AG04450 (cell line): ENCODE measurements at places on chromosomes 3 and 15. TPM values are rescaled to one million over a fixed set of nuclear protein-coding genes. Genes with fewer than 3 reads are reported as not detected.
A peak's percentile ranks its signal among the peaks of the same experiment; 100 is the strongest.

DNA sequence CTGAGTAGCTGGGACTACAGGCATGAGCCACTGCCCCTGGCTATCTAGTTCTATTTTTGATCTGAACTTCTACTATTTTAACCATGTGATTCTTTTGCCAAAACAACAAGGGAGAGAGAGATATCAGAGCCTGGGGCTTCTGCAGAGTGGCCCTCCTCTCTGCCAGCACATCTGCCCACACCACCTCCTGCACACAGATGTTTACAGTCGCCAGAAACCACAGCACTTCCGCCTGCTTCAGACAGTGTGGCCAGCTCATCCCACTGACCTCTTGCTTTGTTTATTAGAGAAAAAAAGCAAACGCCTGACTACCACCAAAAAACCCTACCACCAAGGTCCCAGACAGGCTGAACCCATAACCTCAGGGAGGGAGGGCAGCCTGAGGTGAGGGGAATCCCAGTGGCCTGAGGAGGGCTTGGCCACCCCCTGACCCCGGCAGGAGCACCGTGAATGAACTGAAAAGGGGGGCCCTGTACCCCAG is 85.9 kb upstream of the ABHD2 start:
- peak; percentile 66 for DNase-seq

DNA sequence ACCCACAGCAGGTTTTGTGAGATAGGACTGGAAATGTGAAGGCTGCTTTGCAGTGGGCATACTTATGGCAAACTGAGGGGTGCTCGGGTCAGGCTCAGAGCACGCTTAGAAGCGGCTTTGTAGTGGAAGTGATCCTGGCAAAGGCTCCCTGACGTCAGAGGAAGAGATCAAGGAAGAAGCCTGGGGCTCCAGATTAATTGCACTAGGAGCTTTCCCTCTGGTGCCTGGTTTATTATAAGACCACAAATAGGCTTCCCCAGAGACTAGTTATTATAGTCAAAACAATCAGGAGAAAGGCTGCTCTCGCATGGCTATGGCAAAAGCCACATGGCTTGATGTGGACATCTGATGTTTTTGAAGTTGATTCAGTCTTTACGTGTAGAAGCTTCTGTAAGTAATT is 515.1 kb downstream of the GABRG3 start:
- no peak for DNase-seq

DNA sequence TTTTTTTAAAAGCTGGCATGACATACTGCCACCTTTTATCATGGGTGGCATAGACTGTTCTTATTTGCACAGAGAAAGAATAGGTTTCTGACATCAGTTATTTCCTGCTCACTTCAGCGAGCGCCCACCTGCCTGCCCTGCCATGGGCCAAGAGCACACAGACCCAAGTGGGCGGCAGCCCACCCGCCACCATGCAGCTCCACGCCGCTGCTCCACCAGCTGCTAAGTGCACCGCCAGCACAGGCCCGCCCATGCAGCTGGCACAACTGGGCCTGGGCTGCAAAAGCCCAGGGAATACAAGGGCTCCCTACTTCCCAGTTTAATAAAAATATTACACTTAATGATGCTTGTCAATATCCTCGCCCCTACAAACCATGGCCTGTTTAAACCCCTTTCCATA is 15.4 kb downstream of the ZNF148 start:
- DNase-seq, result no peak

DNA sequence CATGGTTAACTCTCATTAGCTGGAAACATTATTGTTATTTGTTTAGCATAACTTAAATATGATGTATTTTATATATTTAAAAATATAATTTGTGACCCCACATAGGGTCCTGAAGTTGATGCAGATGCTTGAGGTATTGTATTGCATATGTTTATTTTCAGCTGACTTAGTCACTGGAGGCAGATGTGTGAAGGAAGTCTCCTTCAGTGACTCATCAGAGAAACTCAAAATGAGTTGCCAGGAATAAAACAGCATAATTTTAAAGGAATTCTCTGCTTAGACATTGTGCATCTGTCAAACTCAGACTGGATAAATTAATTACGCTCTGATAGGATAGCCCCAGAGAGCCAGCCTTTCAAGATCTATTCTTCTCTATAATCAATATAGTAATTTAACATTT is 7.9 kb upstream of the OR4F6 start:
- DNase-seq, result peak; percentile 70

GRCh38 chr3:108327168-108327567 is 30.8 kb downstream of the HHLA2 start:
- no peak for DNase-seq

DNA sequence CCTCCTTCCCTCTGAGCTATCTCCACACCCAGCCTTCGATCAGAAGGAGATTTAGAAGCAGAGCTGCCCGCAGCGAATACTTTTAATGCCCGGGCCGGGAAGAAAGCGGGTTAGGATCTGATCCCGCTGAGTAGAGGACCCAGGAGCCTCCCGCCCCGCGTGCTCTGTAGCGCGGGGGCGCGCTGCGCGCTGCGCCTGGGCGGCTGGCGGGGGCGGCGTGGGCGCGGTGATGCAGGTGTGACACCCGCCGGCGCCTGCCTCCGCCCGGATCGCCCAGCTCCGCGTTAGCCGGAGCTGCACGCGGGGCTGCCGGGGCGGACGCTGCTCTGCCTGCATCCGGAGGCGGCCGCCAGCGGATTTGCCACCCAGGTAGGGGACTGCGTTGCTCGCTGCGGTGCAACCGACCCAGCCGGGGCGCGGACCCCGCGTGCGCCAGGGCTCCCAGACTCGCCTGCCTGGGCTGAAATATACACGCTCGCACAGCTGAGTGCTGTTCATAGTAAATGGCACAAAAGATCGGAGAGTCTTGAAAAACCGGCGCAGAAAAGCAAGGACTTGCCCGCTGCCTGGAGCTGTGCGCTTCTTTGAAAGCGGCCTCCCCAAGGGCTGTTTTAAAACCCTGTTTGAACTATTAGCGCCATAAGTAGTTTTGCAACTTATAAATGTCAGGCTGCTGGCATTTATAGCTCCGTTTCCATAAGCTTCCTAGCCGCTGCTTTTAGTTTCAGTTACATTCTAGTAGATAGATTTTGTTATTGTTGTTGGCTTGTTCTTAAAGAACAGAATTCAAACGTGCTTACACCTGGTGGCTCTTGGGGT is at the start of gene SV2B:
SV2B (plus strand) TSS at position 263 of the 819 bp plus-strand sequence. CDS start 126,007 bp downstream, outside the sequence.
- no peak for DNase-seq

DNA sequence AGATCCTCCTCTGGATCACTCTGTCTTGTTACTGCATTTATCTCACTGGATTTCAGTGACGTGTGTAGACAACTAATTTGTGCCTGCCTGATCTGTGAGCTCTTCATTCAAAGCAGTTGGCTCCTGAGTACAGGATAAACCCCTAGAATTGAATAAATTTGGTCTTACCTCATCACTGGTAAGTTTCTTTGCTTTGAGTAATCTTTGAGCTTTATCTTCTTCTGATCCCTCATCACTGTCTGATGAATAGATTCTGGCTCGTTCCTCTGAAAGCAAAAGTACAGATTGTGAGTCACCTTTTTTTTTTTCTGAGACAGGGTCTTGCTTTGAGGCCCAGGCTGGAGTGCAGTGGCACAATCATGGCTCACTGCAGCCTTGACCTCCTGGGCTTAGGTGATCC is 24.5 kb downstream of the LEO1 start:
- no peak for DNase-seq

DNA sequence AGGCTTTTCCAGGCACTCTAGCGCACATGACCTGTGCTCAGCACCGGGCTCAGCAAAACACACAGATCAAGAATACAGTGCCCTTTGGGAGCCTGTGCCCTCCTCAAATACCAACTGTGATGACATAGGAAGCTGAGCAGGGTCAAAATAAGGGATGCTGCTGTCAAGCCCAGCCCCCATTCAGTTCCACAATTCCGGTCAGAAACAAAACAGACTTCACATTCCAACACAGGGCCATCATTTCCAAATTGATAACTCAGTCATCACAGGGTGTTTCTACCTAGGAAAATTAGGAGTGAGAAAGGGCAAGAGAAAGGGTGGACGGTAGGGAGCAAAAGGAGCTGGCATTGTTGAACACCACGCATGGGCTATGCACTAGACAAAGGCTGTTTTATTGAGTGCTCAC is 158.4 kb upstream of the CCDC54 start:
- no peak for DNase-seq

SMARCC1 gene
- polyA plus RNA-seq, result 34.3 and 38.5 TPM in 2 replicates

TJP1 gene
- 72.7 and 99.6 TPM in 2 replicates for polyA plus RNA-seq

KLHL6 gene
- polyA plus RNA-seq, result not detected in 2 replicates

ITIH3 gene
- polyA plus RNA-seq, result 0.72 and 0.86 TPM in 2 replicates

TUSC7 gene
- polyA plus RNA-seq, result not detected in 2 replicates

ADAMTS7 gene
- polyA plus RNA-seq, result 5.0 and 6.4 TPM in 2 replicates

CD96 gene
- polyA plus RNA-seq, result 0.12 and 0.41 TPM in 2 replicates
